Cardiac fibroblast (primary cell): ENCODE measurements at places on chromosomes 6 and 20.

- no peak for DNase-seq
These were observed 67.9 kb downstream of the CDYL start for GRCh38 chr6:4844108-4844507.

GRCh38 chr20:49671433-49671832 lies 42.2 kb downstream of the B4GALT5 start:
- no peak for DNase-seq

GRCh38 chr6:82875573-82876185 lies 190.0 kb downstream of the UBE3D start:
- peak; percentile 83 for DNase-seq

- peak; percentile 70 for DNase-seq
These were observed 148.3 kb downstream of the GPX5 start for GRCh38 chr6:28673787-28674671.

GRCh38 chr20:38126146-38126921 lies 38.7 kb downstream of the TGM2 start:
- peak; percentile 34 for DNase-seq

- DNase-seq: no peak
These were observed 162.6 kb upstream of the TOP1 start for GRCh38 chr20:40866056-40866455.

GRCh38 chr6:137181891-137182653 lies 8.6 kb upstream of the IL22RA2 start:
- no peak for DNase-seq

- DNase-seq: peak; percentile 77
These were observed 9.3 kb downstream of the TRAPPC3L start for GRCh38 chr6:116536216-116536621.

DNA sequence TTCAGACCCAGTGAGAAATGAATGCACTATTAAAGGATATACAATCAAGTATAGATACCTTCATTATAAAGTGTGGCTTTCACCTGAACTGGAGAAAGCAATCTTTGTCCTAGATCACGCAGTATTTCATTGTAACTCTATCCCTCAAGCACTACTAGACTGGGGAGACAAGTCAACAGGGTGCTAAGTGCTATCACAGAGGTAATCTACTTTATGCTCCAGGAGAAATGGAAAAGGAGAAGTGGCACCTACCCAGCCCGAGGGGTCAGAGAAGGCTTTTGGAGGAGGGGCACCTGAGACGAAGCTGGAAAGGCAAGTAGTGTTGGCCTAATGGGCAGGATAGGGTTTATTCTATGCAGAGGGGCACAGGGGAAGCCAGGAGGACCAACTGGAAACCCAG lies 17.1 kb downstream of the ZHX3 start:
- no peak for DNase-seq

DNA sequence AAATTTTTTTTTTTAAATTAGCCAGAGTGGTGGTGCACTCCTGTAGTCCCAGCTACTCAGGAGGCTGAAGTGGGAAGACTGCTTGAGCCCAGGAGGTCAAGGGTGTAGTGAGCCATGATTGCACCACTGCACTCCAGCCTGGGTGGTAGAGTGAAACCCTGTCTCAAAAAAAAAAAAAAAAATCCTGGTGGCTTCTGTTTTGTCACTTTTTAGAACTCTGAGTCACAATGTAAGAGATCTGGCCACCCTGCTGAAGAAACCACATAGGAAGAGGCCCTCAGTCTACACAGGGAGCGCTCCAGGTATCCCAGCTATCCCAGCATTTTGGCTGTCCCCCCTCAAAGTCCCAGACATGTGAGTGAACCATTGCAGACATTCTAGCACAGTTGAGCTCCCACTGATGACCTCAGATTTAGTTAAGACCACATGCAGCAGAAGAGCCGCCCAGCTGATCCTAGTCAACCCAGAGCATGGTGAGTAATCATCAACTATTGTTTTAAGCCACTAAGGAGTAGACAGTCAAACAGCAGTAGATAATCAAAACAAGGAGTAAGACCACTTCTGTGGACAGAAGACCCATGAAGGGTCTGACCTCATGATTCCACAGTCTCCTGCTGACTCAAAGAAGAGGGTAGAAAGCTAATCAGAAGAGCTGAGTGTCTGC lies 12.7 kb upstream of the ARFGEF2 start:
- DNase-seq: no peak

DNA sequence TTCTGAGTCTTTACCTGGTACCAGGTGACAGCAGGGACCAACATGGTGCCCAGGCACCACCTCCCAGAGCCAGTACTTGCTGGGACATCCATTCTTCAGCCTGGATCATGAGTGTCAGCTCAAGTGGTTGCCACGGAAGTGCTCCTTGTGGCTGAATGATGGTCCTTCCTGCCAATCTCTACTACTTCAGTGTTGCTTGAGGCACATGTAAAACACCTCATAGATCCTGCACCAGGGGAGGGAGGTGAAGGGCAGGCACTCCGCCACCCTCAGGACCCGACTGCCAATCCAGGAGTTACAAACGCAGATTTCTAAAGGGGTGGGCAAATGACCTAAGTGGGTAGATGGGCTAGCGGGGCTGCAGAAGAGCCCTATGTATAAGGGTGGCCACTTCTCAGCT lies 226.0 kb downstream of the PREX1 start:
- no peak for DNase-seq

GRCh38 chr6:18495236-18495635 lies 108.1 kb downstream of the RNF144B start:
- DNase-seq: no peak

DNA sequence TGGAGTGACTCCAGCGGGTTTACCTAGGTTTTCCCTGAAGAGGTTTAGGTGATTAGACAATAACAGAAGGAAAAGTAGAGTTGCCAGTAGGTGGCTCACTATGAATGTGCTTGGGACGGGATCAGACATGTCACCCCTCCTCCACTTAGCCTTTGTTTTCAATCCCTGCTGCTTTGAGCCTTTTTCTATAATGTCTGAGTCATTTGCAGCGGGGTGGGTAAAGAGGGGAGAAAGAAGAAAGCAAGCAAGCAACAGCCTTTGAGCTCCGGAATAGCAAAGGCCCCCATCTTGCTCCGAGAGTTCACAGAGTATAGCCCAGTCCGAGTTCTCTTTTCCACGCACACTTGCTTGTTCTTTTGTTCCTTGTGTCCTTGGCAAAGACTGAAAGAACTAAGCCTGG lies 129.1 kb downstream of the PACRG start:
- peak; percentile 86 for DNase-seq

GRCh38 chr6:170032706-170033309 lies 258.1 kb downstream of the DLL1 start:
- no peak for DNase-seq

GRCh38 chr6:20341564-20341963 lies 60.1 kb upstream of the E2F3 start:
- DNase-seq: no peak

- DNase-seq: no peak
These were observed 82.7 kb downstream of the DLL1 start for GRCh38 chr6:170208182-170208601.

DNA sequence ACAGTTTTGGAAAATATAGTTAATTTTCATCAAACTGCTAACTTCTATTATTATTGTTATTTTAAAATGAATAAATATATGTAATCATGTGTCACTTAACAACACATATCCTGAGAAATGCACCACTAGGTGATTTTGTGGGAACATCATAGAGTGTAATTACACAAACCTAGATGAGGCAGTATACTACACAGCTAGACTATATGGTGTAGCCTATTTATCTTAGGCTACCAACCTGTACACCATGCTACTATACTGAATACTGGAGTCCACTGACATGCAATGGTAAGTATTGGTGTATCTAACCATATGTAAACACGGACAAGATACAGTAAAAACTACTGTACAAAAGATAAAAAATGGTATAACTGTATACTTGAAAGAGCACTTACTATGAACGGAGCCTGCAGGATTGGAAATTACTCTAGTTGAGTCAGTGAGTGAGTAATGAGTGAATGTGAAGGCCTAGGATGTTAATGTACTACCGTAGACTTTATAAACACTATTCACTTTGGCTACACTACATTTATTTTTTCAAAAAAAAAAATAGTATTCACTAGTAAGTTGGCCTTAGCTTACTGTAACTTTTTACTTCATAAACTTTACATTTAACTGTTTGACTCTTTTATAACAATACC lies 72.4 kb downstream of the ASCC3 start:
- no peak for DNase-seq

DNA sequence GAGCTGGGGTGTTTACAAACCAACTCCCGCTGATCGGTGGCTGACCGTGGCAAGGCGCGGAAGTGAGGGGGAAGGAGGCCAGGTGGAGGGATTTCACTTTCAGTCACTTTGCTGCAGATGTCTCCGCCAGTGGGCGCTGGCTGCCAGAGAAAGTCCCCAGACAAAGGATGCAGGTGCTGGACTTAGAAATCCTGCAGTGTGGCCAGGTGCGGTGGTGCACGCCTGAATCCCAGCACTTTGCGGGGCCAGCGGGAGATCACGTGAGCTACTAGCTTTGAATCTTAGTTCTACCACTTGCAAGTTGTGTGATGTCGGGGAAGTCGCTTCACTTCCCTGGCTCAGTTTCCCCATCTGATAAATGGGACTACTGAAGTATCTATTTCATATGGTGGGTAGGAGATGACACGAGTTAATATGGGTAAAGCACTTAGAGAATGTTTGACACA lies 180.4 kb downstream of the ZNF217 start:
- no peak for DNase-seq

DNA sequence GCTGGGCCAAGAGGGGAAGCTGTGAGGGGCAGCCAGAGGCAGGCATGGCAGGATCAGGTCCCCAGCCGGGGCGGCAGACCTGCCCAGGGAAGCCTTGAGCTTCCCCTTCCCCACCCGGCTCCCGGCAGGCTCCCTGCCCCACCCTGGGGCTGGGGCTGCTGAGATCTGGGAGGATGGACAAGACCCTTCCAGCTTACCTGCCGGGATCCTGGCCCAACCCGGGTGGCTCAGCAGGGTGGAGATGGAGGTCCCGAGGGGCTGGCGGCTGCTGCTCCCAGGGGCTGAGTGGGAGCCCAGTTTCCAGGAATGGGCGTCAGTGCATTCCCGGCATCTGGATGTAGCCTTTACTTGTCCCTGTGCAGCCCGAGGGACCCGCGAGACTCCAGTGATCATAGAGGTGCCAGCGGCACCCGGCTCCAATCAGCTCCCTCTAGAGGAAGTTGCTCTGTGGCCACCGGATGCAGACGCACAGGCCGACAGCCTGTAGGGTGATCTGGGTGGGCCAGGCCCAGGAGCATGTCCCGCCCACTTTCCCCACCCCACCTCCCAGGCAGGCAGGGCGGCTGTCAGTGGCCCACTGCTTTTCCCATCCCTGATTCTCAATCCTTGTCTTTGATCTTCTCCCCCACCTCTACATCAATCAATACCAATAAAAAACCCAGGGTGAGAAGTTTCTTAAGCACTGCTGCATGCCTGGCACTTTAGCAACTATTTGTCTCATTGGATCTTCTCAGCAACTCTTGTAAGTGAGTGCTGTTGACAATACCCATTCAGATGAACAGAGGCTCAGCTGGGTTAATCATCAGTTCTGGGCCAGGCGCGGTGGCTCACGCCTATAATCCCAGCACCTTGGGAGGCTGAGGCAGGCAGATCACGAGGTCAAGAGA lies at the start of gene BAK1:
Gene BAK1, minus strand, starts transcription at position 449 of the 887 bp plus-strand sequence. CDS start 2,672 bp downstream, outside the sequence.
- peak; percentile 88 for DNase-seq
